ENCODE measurements at places on chromosomes 11 and 22. TPM values are rescaled to one million over a fixed set of nuclear protein-coding genes. Genes with fewer than 3 reads are reported as not detected.

Gene SLC22A6
- not detected for total RNA-seq

Gene HTR3A
- not detected for total RNA-seq

Gene GAB4
- not detected for total RNA-seq

Gene SPI1
- total RNA-seq = not detected

Gene NLRP10
- total RNA-seq = 0.15 TPM

Gene OR52J3
- not detected for total RNA-seq

Gene KCNK4
- total RNA-seq = under 0.01 TPM

Gene CRYBB3
- not detected for total RNA-seq

Gene FERMT3
- total RNA-seq = 22.2 TPM

Gene APOL4
- not detected for total RNA-seq

Gene ACRV1
- total RNA-seq = not detected

Gene CBX6
- 28.3 TPM for total RNA-seq

Gene PHLDB1
- 108 TPM for total RNA-seq

Gene HDHD5
- total RNA-seq = 50.6 TPM

Gene APOA4
- not detected for total RNA-seq

Gene GVQW3
- total RNA-seq = 3.0 TPM

Gene LIF
- total RNA-seq = 1.2 TPM

Gene MRGPRF
- 0.30 TPM for total RNA-seq

Gene CHADL
- total RNA-seq = 0.97 TPM

Gene VWCE
- total RNA-seq = 1.6 TPM

Gene MS4A4E
- total RNA-seq = under 0.01 TPM

Gene OR5J2
- total RNA-seq = not detected

Gene KCNQ1
- total RNA-seq = not detected

Gene NLRP14
- total RNA-seq = 0.15 TPM

Gene SCUBE1
- total RNA-seq = not detected

Gene SMPD1
- 17.5 TPM for total RNA-seq

Gene SLC25A45
- total RNA-seq = 0.46 TPM

Measured in epithelial cell of umbilical artery (primary cell).